HAP-1 (cell line): ENCODE measurements at places on chromosomes 13 and 19.

GRCh38 chr19:20278342-20278741 lies 111.3 kb downstream of the ZNF486 start:
- no peak for DNase-seq

DNA sequence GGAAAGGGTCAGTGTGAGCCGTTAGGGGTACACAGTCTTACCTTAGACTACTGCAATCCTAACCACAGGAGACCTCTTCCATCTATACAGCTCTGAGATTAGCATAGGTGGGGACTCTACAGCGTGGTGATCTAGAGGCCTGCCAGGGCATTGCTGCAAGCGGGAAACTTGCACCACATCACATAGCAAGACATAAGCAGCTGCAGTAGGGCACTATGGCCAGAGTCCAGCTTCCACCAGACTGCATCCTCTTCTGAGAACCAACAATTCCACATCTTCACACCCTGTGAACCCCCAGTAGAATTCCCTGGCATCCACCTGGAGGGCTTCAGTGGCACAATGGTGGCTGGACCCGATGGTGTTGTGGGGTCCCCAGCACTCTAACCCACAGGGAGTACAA lies 1564.3 kb upstream of the PRR20A start:
- DNase-seq, result no peak

DNA sequence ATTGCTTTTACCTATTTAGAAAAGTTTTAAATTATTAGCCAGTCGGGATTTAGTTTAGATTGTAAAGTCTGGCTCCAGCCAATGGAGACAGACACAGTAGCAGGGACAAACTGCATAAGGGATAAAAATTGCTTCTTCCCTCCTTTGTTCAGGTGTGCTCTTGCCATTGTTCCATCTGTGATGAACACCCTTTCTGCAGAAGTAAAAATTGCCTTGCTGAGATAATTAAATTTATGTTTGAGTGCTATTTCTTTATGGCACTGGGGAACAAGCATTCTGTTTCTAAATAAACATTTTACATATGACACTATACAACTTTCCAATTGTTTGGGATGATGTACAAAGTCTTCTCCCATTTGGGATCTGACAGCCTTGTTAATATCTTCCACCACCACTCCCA lies 18.0 kb downstream of the OR7C2 start:
- DNase-seq, result no peak

GRCh38 chr13:41694545-41695301 lies 237.4 kb downstream of the RGCC start:
- DNase-seq, result peak; percentile 16

DNA sequence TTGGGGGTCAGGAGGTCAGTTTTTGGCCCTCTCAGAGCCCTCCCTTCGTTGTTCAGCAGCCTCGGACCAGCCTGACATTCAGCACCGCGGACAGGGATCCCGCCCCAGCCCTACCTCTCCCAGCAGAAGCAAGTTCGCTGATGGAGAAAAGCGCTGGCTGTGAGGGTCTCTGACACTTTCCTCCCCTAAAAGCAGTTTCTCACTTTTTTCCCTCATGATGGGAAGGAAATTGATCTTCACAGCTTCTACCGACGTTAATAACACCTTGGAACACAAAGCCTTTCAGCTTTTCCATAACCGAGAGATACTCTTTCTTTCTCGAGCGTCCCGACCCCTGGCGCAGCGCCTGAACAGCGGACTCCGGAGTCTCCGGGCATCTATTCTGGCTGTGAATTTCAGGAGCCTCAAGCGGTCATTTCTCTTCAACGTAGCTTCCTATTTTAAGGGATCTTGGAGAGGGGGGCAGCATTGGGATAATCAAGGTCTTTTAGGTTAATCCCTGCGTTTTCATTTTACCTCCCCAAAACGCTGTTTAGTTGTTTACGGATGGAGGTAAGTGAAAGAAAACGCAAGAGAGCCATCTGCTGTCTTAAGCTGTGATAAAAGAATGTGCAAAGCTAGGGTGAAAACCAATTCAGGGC lies 467.2 kb downstream of the ITGBL1 start:
- no peak for DNase-seq

DNA sequence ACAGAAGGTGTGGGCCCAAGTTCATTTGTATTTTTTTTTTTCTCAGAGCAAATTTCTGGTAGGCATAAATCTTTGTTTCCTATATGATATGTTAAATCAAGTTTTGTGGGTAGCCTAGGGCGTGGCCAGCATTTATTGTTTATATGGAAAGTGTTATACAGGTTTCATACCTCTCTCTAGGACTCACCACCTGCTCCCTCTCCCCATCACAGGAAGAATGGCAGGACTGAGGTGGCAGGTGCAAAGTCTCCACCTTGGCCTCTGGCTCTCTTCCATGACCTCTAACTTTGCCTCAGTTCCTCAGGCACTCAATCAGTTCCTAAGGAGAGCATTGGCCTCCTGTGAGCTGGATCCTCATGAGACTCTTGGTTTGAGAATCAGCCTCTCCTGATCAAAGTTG lies 172.3 kb upstream of the TSC22D1 start:
- no peak for DNase-seq

DNA sequence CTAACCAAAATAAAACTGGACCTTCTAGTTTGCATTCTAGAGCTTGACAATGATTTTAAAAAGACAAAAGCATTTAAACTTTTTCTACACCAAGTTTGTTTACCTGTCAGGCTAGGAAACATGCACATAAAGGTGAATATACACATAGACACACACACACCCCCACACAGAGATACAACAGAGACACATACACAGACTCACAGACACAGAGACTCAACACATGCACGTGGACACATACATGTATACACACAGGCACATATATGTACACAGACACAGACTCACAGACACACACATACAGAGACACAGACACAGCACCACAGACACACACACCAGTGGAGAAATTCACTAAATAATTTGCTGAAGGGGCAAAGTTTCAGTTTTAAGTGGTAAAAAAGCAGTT lies 155.7 kb downstream of the GPC5 start:
- DNase-seq, result no peak

- no peak for DNase-seq
Observed at GRCh38 chr13:76286178-76286577, 600.0 kb downstream of the KCTD12 start.

DNA sequence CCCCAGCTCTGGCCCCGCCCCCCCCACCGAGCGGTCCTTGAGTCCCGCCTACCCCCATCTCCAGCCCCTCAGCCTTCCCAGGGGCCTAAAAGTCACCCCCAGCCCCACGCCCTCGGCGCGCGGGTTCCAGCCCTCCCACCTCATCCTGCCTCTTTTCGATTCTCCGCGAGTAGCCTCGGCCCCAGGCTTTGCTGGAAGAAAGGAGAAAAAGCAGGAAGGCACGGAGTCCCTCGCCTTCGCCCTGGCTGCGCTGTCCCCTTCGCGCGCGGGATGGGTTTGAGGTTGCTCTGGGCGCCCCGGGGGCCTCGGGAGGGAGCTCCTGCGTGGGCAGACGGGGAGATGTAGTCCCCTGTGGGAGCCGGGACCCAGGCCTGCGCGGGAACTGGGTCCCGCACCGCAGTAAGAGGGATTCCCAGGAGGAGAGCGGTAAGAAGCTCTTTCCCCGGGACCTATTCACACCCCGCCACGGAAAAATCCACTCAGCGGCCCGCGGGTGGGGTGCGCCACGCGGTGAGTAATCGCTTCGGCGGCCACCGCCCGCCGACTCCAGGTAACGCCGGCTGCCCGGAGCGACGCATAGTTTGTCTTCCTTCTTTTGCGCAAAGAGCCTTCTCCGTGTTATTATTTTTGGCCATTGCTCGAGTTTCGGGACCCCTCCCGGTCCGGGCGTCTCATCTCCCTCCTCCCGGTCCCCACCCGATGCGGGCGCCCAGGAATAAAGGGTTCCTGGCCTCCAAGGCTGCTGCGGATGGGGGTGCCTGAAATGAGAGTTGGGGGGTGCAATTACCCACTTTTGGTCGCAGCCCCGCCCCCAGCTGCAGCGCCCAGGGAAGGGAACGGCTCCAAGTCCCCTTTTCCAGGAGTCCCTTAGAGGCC lies 865 bp upstream of the CRLF1 start:
- peak; percentile 41 for DNase-seq

DNA sequence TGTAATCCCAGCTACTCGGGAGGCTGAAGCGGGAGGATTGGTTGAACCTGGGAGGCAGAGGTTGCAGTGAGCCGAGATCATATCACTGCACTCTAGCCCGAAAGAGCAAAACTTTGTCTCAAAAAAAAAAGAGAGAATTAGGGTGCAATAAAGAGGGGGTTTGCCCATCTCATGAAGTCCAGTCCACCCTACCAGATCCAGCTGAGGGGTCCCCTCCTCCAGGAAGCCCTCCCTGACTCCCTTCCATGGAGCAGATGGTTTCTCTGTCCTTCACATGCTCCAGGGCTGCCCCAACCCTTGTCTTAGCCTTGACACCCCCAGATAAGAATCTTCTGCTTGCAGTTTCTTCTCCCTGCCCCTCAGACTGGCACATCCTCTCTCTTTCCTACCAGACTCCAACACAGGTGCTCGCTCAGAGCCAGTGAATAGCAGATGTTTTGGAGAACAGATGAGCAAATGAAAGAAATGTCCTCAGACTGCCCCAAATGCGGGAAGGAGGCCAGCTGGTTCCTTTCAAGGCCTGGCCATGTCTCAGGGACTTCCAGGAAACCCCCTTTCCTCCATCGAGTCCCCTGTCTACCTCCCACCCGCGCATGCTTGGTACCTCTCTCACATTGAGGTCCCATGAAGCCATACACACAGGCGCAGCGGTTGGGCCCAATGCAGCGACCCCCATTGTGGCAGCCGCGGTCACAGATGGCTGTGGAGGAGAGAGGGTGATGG lies 5.0 kb downstream of the FBN3 start:
- no peak for DNase-seq

DNA sequence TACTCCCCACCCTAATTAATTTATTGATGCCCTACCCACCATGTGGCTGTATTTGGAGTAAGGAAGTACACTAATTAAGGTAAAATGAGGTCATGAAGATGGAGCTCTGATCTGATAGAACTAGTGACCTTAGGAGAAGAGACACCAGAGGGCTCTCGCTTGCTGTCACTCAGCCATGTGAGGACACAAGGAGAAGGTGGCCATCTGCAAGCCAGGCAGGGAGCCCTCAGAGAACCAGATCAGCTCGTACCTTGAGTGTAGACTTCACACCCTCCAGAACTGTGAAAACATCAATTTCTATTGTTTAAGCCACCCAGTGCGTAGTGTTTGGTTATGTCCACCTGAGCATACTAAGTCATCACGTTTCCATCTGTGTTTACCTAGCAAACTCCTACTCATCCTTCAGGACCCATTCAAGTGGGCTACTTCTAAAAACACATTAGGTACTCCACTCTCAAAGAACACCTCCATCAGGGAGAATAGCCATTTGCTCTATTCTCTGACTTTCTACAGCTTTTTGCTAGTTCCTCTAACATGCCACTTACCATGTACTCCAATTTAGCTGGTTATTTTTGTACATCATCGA lies 157.6 kb upstream of the RNF113B start:
- no peak for DNase-seq

GRCh38 chr13:99354371-99354951 lies 47.3 kb upstream of the GPR183 start:
- DNase-seq, result no peak

DNA sequence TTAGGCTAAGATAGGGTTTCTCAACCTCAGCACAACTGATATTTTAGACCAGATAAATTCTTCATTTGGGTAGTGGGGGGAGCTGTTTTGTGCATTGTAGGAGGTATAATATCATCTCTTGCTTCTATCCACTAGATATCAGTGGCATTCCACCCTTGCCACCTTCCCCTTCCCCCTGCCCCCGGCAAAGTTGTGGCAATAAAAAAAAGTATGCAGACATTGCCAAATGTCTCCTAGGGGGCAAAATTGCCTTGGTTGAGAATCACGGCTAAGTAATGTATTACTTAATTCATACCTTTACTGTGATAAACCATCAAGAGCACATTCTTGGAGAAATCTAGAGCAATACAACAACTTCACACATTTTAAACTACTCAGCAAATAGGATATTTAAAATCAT lies 51.4 kb downstream of the UBL3 start:
- no peak for DNase-seq

- DNase-seq, result no peak
Observed at GRCh38 chr19:38004186-38004520, 97.1 kb downstream of the SIPA1L3 start.

DNA sequence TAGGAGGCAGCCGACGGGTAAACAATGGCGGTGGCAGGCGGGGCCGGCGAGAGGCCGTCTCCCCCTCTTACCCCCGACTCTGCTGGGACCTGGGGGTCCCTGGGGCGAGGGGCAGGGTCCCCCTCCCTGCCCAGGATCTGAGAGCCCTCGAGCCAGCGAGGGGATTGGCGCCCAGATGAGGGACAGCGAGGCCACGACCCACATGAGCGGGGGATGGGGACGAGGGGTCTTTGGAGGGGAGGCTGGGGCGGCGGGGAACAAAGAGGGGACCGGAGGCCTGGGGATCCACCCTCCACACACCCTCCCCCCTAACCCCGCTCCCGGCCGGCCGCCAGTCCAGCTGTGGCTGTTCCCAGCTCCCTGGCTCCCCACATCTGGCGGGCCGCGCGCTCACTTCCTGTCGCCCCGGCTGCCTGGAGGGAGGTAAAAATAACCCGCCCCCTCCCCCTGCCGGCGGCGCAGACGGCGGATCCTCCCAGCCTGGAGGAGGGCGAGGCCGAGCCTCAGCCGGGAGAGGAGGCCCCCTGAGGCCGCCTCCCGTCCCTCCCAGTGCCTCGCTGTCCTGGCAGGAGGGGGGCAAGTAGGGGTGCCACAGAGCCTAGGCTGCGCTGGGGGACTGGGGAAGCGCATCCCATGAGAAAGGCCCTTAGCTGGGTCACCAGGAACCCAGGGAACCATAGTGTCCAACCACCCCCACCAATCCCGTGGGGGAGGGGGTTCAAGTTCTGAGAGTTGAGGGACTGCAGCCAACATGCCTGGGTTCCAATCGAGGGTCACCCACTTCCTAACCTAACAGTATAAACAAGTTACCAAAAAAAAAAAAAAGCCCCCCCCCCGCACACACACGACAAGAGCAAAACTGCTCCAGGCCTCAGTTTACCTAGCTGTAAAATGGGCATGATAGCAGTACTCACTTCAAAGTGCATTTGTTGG lies 29.3 kb upstream of the NANOS3 start:
- DNase-seq, result peak; percentile 92
